Activated CD8-positive, alpha-beta T cell treated with anti-CD3 and anti-CD28 coated beads, Interleukin-2, amount 10 ng/mL, durations not matched to agents 7 days and 5 days (primary cell): ENCODE measurements at places on chromosomes 5 and 9. TPM values are rescaled to one million over a fixed set of nuclear protein-coding genes. Genes with fewer than 3 reads are reported as not detected.

DNA sequence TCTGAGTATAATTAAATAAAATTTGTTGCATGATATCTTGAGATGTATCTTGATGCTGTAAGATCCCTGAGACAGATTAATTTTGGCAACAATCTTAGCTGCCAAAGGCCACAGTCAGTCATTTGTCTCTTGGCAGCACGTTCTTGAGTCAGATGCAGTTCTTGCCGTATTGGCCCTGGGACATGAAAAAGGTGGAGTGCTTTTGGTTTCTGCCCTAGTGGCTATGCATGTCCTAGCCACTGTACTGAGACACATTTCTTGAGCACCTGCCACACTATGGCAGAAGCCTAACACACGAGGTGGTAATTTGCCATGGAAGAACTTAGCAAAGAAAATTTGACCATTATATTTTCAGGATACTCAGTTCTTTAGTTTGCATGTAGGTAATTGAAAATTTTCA lies 45.0 kb upstream of the PHF2 start:
- no peak for DNase-seq

FABP6 gene
- not detected for total RNA-seq

GRCh38 chr9:36382484-36382883 lies 17.6 kb downstream of the RNF38 start:
- DNase-seq, result no peak

AGXT2 gene
- total RNA-seq, result not detected

CTNND2 gene
- total RNA-seq, result not detected
